Stimulated activated CD8-positive, alpha-beta memory T cell treated with anti-CD3 and anti-CD28 coated beads, Interleukin-15, amount 100 ng/mL, for 24 hours (primary cell): ENCODE measurements at places on chromosomes 1 and 21.
A peak's percentile ranks its signal among the peaks of the same experiment; 100 is the strongest.

DNA sequence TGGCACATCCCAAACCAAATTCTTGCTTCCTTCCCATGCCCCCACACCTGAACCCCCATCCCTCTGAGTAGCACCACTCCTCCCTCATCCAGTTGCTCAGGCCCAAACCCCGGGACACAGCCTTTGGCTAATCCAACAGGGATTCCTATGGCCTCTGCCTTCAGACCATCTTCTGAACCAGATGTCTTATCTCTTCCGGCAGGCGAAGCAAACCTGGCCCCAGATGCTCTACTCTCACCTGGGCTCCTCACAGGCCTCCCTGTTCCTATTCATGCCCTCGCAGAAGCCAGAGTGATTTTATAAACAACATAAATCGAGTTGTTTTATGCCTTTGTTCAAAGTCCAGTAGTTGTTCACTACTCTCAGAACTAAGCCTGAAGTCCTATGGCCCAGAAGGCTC is 12.5 kb upstream of the KCNA2 start:
- DNase-seq = no peak

DNA sequence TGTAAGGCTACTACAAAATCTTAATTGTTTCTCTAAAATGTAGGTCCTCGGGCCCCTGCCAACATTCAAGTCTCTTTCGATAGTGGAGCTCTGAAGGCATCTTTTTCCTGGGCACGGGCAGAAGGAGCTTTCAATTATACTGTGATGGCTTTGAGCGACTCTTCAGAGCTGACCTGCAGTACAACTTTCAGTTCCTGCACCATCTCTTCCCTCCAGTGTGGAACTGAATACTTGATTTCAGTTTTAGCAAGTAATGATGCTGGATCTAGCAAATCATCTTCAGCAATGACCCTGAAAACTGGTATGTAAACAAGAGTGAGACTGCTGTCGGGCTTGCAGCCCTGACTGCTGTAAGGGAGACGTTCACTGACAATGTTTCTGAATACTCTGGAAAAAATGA is 9.6 kb downstream of the FNDC7 start:
- DNase-seq = no peak

DNA sequence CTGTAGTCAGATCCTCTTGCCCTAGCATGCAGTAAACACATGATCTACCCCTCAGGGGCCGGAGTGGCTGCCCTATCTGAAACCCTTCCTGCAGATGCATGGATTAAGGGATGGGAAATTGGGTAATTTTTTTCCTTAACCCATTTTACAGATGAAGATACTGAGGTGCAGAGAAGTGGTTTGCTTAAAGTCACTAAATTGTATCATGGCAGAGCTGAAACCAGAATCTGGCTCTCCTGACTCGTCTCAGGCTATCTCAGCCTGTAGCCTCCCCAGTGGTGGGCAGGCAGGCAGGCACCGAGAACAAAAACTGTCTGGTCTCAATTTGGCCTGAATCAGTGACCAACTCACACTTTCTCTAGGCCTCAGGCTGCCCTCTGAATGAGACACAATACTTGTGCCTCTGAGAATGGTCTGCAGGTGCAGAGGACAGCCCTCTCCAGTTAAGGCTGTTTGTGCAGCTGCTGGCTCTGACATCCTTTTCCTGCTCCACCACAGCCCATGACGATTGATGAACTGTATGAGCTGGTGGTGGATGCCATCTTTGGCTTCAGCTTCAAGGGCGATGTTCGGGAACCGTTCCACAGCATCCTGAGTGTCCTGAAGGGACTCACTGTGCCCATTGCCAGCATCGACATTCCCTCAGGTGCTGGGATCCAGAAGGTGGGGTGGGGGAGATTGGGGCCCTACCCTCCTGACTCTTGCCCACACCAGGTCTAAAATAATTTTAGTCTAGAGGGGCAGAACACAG is 1.5 kb downstream of the NAXE start:
- no peak for DNase-seq

DNA sequence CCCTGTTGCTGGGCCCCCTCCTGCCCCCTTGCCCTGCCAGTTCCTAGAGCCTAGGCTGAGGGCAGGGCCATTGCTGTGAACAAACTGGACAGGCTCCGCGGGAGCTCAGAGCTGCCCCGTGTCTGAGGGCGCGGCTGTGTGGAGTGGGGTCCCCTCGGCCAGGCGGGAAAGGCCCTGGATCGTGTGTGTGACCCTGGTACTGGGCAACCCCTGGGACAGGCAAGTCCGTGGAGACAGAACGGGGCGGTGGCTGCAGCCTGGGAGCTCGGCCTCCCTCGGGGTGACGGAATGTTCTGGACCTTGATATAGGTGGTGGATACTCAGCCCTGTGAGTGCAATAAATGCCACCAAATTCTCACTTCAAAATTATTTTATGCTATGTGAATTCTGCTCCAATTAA is 27.7 kb upstream of the C1orf159 start:
- DNase-seq = no peak

DNA sequence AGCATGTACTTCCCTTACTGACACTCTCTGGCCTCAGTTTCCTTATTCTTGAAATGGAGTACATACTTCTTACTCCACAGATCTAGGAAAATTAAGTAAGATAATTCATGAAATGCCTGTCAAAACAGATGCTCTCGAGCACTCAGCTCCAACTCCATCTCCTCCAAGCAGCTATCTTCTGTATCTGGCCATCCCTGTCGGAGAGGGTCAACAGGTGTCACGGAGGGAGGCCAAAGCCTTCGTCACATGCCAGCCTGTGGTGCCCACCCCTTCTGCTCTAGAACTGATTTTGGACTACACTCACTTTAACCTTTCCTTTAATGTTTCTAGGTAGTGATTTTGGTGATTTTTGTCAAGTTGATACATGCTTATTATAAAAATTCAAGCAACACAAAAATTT is 18.8 kb upstream of the PKP1 start:
- DNase-seq = no peak

DNA sequence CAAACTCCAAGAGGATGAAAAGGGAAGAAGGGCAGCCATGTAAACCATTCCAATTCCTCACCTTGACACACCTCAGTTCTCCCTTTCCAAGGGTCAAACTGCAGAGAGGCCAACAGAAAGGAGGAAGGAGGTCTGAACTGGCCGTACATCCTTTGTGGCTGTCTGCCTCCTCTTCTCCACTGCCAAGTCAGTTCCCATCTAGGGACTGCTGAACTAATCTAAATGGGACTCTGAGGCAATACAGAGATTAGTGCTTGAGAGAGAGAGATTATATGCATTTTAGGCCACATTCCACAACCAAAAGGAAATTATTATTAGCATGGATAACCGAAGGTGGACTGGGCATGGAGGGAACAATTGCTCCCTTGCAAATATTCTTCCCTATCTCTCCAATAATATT is 2.7 kb downstream of the ARHGEF11 start:
- DNase-seq = no peak

- DNase-seq = peak; percentile 91
These were observed 3.6 kb upstream of the SPSB1 start for GRCh38 chr1:9289090-9289534.

- DNase-seq = no peak
These were observed 15.3 kb downstream of the LDLRAD1 start for GRCh38 chr1:54002544-54003248.

GRCh38 chr21:42582787-42583476 is 69.3 kb downstream of the SLC37A1 start:
- DNase-seq = no peak

DNA sequence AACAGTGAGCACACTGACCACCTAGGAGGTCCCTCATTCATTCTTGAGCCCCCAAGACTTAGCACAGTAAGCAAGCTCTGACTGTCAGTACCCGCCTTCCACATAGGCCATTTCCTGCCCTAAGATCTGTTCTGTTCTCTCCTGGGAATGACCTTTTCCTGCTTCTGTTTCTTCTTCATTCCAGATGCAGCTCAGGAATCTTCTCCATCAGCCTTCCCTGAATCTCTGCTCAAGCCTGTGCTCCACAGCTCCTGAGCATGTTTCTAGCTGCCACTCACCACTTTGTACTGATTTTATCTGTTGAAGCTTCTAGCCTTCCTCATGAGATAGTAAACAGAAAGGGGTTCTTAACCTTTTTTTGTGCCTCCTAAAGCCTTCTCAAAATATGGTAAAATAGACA is 56.6 kb downstream of the ZNF281 start:
- DNase-seq = no peak

- no peak for DNase-seq
These were observed 580.4 kb downstream of the TTLL7 start for GRCh38 chr1:83418558-83418957.

DNA sequence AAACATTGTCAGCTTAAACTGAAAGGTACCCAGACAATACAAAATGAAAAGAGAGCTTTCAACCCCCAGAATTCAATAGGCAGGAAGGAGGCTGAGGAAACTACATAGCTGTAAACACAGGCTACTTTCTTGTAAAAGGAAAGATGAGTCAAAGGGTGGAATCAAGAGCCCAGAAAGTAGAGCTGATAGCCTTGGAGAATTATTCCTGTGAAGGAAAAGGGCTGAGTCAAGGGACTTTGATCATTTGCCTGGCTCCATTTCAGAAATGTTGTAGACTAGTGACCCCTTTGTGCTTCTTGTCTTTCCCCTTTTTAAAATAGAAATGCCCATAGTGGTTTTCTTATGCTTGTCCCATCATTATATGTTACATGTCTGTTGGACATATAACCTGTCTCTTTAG is 597.6 kb downstream of the ADGRL2 start:
- DNase-seq = no peak

DNA sequence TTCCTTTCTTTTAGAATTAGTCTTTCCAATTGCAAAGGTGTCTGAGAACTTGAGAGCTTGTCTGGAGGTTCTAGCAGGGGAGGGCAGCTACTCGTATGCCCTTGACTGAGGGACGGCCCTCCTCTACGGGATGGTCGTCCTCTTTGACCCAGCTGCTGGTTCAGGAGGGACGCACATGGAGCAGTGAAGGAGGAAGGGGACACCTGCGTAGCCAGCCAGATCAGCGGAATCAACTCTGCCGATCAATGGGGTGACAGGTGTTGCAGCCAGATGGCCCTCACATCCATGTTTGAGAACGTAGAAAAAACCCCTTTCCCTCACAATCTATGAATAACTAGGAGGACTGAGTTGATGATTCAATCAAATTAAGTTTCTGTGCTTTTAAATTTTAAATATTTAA is 15.7 kb upstream of the A3GALT2 start:
- no peak for DNase-seq

DNA sequence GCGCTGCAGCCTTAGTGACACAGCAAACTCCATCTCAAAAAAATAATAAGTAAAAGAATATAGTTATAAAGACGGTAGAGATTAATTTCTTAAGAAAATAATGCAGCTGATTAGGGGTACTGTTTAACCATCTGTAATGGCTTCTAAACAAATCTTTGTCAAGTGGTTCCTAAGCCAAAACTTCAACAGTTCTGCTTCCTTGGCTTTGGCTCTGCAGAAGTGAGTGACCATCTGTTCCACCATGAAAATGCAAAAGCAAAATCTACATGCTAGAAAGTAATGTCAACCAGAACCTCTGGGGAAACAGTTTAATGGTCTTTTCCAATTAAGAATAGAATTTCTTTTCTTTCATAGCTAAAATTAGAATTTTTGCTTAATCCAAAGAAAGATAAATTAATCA is 8.3 kb upstream of the SH2D5 start:
- no peak for DNase-seq

DNA sequence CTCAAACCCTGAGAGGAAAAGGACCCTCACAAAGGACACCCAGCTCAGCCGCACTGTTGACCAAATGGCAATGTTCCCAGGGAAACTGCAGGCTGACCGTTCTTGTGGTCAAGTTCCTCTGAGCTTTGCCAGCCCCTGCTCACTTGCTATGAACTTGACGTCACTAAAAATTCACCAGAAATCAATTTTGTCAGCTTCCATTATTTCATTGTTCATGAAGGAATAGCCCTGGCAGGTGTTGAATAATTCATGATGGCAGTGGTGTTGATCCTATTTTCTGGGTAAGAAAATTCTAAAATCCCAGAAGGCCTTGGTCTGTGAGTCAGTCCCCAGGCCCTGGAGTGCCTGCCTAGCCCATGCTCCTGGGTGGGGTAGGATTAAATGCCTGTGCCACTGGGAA is 318.9 kb downstream of the ZNF326 start:
- no peak for DNase-seq

DNA sequence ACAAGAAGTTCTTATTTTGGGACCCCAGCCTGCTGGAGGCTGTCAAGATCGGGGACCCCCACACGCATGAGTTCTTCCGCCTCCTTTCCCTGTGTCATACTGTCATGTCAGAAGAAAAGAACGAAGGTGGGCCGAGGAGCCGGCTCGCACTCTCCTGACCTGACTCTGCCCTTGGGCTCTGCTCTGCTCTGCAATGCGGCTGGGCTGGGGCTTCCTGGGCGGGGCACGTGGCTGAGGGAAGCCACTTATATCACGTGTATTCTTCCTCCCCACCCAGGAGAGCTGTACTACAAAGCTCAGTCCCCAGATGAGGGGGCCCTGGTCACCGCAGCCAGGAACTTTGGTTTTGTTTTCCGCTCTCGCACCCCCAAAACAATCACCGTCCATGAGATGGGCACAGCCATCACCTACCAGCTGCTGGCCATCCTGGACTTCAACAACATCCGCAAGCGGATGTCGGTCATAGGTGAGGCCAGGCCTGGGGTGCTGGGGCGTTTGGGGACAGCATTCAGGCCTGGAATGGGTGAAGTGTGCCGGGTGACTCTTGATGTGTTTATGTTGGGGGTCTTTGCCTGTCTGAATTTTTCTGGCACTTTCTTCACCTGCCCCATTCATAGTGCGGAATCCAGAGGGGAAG is 17.6 kb downstream of the ATP8B2 start:
- DNase-seq = peak; percentile 37

- no peak for DNase-seq
These were observed 23.8 kb downstream of the CRYAA start for GRCh38 chr21:43192501-43193081.

- no peak for DNase-seq
These were observed 20.0 kb upstream of the PADI1 start for GRCh38 chr1:17184822-17185484.

DNA sequence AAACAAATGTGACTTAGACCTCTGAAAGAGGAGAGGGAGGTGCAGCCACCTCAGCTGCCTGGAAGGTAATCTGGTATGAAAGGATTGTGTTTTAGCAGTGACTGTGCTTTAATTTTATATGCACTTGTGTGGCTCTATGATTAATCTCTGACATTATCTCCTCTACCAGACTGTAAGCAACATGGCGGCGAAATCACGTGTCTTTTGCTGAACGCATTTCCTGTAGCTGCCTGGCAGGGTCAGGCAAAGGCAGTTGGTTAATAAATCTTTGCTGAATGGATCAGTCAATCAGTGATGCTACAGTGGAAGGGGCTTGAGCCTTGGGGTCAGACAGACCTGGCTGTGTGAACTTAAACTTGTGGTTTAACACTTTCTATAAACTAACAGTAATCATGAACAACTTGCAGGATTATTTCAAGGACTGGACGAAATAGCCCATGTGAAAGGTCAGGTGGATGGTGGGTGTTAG is 96.9 kb downstream of the ADSS2 start:
- no peak for DNase-seq

GRCh38 chr1:1058921-1059493 is 15.1 kb downstream of the RNF223 start:
- no peak for DNase-seq

DNA sequence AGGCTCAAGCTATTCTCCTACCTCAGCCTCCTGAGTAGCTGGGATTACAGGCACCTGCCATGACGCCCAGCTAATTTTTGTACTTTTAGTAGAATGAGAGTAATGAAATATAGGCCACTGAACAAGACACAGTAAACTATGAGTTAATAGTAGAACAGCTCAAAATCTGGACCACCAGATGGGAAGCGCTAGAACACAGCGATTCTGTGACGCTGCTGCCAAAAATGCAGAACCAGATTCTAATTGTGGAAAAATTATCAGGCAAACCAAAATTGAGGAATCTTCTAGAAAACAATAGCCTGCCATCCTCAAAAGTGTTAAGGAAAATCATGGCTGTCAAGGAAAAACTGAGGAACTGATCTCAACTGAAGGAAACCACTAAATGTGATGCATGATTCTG is 111.4 kb upstream of the TIAM1 start:
- no peak for DNase-seq
